ENCODE measurements at places on chromosomes 5 and 9.

- peak; percentile 88 for DNase-seq
Measured at GRCh38 chr5:74251141-74252035, 389.1 kb downstream of the ENC1 start.

- no peak for DNase-seq
Measured at GRCh38 chr5:67657055-67657454, 460.5 kb upstream of the CD180 start.

GRCh38 chr9:124011460-124012301 is at the start of gene LHX2:
Gene LHX2 (plus strand): TSS chr9:124011768. CDS start chr9:124012349, 581 bp downstream.
- peak; percentile 63 for DNase-seq

- no peak for DNase-seq
Measured at GRCh38 chr5:71457106-71457505, 1.7 kb downstream of the BDP1 start.

DNA sequence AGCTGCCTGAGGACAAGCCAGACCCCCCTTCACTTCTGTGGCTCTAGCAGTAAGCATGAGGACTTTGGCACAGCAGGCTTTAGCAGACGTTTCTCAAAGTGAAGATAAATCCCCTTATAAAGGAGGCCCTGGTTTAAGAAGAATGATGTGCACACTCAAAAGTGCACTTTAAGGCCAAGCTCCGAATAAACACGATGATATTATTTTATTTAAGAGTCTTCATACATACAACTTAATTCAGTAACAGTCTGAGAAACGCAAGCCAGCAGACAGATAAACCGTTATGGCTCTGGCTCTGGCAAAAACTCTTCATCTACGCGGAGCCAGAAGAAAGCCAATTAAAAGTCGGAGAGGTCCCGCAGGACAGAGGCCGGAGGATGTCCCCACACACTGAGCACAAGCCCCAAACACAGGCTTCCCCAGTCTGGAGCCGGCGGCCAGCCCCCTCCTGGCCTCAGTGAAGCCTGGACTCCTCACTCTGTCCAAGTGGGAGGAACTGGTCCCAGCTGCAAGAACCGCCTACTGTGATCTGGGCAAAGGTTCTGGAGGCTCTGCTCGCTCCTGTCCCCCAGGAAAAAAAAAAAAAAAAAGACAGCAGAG is 44.6 kb downstream of the ADAMTS2 start:
- no peak for DNase-seq

DNA sequence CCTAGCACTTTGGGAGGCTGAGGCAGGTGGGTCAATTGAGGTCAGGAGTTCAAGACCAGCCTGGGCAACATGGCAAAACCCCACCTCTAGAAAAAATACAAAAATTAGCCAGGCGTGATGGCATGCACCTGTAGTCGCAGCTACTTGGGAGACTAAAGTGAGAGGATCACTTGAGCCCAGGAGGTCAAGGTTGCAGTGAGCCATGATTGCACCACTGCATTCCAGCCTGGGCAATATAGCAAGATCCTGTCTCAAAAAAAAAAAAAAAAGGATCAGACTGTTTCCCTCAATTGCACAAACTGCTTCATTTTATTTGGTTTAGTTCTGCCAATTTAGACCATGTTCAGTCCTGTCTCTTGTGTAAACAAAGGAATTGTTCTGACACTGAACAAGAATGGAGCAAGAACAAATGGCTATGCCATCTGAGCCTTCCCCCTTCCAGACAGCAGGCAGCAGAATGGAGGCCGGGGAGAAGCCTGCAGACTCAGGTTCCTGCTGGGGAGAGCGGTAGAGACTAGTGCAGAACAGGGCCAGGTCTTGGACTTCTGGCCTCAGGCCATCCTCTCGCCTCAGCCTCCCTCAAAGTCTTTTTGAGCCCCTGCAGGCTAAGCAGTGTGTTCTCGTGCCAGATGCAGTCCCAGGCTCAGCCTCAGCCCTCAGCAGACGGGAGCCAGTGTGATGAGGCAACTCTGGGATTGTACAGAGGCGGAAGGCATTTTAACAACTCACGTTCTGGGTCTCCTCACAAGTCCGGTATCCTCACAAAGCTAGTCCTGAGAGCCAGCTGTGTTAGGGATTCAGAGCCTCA is 18.2 kb downstream of the HNRNPH1 start:
- DNase-seq = no peak

- no peak for DNase-seq
Measured at GRCh38 chr9:114930056-114930812, at the start of gene TNFSF8. Gene TNFSF8 (minus strand): TSS chr9:114930591. CDS start chr9:114930303, 288 bp downstream.

DNA sequence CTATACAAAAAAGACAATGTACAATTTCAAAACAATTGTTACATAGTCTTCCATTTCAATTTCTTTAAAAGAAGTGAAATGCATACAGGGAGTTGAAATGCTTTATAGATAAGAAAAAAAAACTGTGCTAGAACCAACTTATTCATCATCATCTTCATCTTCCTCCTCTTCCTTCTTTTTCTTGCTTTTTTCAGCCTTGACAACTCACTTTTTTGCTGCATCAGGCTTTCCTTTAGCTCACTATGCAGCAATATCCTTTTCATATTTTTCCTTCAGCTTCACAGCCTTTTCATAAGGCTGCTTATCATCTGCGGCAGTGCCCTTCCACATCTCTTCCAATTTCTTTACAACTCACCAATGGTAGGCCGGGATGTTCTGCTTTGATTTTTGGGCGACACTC is 4.4 kb downstream of the LHFPL2 start:
- no peak for DNase-seq

DNA sequence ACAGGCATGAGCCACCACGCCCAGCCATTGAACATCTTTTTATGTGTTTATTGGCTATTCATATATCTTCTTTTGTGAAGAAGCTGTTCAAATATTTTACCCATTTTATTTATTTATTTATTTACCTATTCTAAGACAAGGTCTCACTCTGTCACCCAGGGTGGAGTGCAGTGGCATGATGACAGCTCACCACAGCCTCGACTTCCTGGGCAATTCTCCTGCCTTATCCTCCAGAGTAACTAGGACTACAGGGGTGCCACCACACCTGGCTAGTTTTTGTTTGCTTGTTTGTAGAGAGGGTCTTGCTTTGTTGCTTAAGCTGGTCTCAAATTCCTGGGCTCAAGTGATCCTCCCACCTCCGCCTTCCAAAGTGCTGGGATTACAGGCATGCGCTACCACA is 33.5 kb downstream of the NAIF1 start:
- no peak for DNase-seq

DNA sequence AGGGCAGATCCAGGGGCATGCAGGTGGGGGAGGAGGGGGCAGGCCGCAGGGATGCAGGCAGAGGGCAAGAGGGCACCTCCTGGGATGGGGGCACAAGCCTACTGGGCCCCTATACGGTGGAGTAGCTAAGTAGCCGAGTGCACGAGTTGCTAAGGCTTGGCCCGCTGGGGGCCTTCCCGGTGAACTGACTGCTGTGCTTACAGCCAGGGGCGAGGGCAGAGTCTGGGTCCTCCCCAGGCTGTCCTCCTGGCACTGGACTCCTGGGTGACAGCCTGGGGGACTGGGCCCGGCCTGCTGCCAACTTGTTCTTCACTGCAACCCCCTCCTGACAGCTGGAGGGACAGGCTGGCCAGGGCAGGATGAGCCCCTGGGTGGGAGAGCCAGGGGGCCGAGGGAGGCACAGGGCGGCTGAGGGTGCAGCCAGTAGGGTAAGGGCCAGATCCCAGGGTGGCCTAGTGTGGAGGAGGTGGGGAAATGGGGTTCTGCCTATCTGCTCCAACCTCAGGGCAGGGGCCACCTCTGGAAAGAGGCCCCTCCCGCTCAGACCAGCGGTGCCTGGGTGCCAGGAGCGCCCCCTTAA is 1.7 kb upstream of the EGFL7 start:
- no peak for DNase-seq

DNA sequence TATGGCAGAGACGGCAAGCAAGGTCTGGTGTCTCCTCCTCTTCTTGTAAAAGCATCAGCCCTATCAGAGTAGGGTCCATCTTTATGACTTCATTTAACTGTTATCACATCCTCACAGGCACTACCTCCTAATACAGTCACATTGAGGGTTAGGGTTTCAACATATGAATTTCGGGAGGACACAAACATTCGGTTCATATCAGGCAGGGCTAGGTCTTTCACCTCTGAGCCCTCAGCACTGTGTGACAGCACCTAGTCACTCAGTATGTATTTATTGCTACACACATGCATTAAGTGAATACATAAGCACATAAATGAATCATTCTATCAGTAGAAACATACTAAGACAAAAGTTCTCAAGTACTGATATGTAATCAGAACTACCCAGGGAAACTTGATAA is 9.4 kb upstream of the BTF3 start:
- DNase-seq = no peak

GRCh38 chr5:91532281-91532680 is 149.2 kb upstream of the ARRDC3 start:
- no peak for DNase-seq

DNA sequence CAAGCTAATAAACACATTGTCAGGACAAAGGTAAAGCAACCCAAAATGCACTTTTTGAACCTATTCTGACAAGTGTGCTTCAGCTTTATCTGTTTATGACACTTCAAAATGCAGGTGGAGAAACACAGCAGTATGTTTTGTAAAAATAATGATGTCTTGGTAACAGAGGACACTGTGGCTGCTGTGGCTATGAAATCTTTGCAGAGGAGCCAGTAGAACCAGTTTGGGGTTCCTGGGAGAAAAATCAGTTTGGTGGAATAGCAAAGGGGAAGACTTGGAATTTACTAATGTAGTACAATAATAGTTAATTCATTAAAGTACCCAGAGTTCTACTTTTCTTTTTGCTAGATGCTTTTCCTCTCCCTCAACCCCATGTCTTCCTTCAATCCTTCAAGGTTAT is 40.6 kb downstream of the SIL1 start:
- DNase-seq = no peak

GRCh38 chr9:22065431-22066200 is 56.5 kb upstream of the CDKN2B start:
- no peak for DNase-seq

GRCh38 chr5:80806929-80807328 is 152.1 kb upstream of the DHFR start:
- DNase-seq = no peak

DNA sequence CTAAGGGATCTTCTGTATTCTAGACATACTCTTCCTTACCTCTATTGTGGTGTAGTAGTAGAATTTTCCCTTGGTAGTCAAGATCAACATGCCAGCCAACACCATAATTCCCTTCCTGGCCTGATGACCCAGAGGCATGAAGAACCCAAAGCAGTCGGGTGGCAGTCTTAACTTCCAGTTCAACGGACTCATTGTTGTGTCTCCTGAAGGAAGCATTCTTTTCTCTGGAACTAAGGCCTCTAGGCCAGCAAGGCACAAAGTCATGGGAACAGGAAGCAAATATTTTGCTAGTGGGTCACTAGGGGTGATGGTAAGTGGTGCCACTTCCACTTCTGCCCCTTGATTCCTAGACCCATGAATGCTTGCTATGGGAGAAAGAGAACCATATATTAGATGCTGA is 55.2 kb upstream of the DAPK1 start:
- no peak for DNase-seq

DNA sequence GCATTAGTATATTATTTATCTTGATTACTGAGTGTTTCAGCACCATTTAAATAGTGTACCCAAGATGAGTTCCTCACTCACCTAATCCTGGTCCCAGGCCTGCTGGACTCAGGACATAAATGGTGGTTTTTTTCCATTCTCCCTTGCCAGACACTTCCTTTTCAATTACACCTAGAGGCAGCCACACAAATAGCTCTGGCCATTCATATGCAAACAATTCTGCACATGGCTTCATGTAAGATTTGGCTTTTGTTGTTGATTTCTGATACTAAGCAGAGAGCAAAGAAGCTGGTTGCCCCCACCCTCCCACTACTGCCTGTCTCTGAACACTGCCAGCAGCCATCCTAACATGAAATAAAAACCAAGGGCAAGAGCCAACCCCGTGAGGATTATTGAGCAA is 180.4 kb downstream of the SEMA5A start:
- DNase-seq = no peak

DNA sequence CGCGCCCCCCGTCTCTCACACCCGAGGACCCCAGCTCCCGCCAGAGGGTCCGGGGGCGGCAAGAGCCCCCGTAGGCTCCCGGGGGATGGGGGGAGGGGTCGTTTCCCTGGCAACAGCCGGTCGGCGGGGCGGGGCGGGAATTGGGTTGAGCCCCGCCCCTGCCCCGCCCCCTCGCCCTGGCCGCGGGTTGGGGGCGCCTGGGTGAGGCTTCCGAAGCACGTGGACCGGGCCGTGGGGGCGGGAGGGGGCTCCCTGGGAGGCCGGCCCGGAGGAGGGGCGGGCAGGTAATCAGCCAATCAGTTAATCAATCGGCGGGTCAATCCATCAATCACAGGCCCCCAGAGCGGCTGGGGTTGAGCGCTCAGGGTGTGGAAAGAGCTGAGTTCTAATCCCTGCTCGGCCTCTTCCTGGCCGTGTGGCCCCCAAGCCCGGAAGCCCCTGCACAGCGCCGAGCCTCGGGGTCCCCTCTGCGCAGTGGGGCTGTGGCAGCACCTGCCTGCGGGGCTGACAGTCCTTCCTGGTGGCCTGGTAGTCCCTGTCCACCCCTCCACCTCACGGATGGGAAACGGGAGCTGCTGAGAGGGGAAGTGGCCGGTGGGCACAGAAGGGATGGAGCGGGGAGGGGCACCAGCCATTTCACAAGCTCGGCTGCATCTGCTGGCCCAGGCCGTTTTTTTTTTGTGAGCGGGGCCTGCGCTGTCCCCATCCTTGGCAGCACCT is 174.2 kb upstream of the IER5L start:
- no peak for DNase-seq

DNA sequence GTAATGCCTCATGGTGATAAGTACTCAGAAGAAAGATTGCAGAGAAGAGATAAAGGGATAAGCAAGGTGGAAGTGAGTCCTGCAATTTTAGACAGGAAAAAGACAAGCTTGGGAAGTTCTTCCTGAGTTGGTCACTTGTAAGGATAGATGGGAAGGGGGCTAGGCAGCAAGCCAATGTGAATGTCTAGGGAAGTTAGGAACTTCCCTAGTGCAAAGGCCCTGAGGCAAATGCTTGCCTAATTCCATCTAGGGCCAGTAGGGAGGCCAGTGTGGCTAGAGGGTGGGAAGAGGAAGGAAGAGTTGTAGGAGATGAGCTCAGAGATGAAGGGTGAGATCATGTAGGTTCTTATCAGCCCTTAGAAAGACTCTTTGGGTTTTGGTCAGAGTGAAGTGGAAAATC is 206.6 kb downstream of the MAT2B start:
- no peak for DNase-seq

- DNase-seq = no peak
Measured at GRCh38 chr9:133540698-133541025, 6.2 kb downstream of the ADAMTSL2 start.

Measured in HTR-8/SVneo (cell line).